ENCODE measurements at places on chromosomes 11 and 22. TPM values are rescaled to one million over a fixed set of nuclear protein-coding genes. Genes with fewer than 3 reads are reported as not detected.

Gene MUC5AC
- under 0.01 TPM for total RNA-seq

Gene EHBP1L1
- total RNA-seq, result 47.2 TPM

Gene GLYATL2
- not detected for total RNA-seq

Gene RPS19BP1
- 92.8 TPM for total RNA-seq

Gene CCDC73
- total RNA-seq, result not detected

Gene ALDH3B2
- total RNA-seq, result not detected

Gene OR51B5
- 0.46 TPM for total RNA-seq

Gene MORC2
- total RNA-seq, result 17.1 TPM

Gene CRYAB
- 87.7 TPM for total RNA-seq

Gene APOBEC3H
- 1.7 TPM for total RNA-seq

Gene FDXACB1
- total RNA-seq, result 5.4 TPM

Gene PGA5
- 0.79 TPM for total RNA-seq

Gene ADAMTS15
- total RNA-seq, result 1.4 TPM

Gene OR2D2
- total RNA-seq, result not detected

Gene LINC01488
- total RNA-seq, result not detected

Gene CBX7
- 50.5 TPM for total RNA-seq

Gene TYR
- not detected for total RNA-seq

Gene APLNR
- 3.7 TPM for total RNA-seq

Gene TTC28
- total RNA-seq, result 26.1 TPM

Gene MS4A6E
- total RNA-seq, result not detected

Gene OR2AG2
- not detected for total RNA-seq

Gene GALNT18
- total RNA-seq, result 8.4 TPM

Gene EWSR1
- 230 TPM for total RNA-seq

Gene LMF2
- 47.5 TPM for total RNA-seq

Gene SYT13
- 2.2 TPM for total RNA-seq

Gene GGT5
- 62.5 TPM for total RNA-seq

Gene LRP4
- total RNA-seq, result 2.9 TPM

Gene MUS81
- 34.0 TPM for total RNA-seq

Gene CASP5
- total RNA-seq, result 0.90 TPM

Gene RAG1
- 1.8 TPM for total RNA-seq

Gene SCGB2A2
- not detected for total RNA-seq

Gene PYGM
- total RNA-seq, result 1.8 TPM

Gene DTX4
- total RNA-seq, result 2.3 TPM

Gene FAM227A
- total RNA-seq, result 0.55 TPM

Gene UPK3A
- not detected for total RNA-seq

Gene HBG2
- total RNA-seq, result 9,973 TPM

Gene SELENOM
- 82.9 TPM for total RNA-seq

Gene ANO1
- 1.5 TPM for total RNA-seq

Gene NEFH
- total RNA-seq, result 18.9 TPM

Gene GPR83
- total RNA-seq, result 0.69 TPM

Gene KRTAP5-1
- total RNA-seq, result not detected

Gene ADM2
- 0.25 TPM for total RNA-seq

Gene KRTAP5-11
- not detected for total RNA-seq

Gene OR52A5
- total RNA-seq, result not detected

Gene CREB3L1
- total RNA-seq, result 11.7 TPM

Gene TRPC6
- total RNA-seq, result 0.32 TPM
